ENCODE measurements at places on chromosomes 3 and 15.

DNA sequence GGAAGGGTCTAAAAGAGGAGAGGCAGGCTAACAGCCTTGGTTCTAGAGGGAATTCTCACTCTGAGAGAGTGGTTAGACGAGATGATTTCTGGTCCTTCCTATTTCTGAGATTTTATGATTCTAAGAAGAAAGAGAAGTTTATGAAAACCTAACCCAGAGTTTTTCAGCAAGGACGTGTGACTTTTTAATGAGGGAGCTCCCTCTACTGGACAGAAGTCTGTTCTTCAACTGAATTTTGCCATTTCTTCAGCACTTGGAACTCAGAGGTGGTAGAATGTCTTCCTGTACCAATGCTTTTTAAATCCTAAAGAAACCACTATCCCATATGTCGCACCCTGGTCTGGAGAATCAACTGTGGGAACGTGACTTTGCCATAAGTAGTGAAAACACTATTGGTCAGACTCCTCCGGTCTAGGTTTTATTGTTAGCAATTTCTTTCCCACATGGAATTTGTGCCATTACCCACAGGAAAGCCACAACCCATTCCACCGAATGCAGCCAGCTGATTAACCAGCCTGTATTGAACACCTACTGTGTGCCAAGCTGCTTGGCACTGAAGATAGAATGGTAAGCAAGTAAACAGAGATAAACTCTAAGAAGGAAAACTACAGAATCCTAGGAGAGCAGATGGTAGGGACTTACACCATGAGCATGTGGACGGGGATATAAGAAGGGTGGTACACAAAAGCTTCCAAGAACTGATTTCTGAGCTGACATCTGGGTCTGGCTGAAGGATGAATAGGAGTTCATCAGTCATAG lies 199.5 kb upstream of the LMCD1 start:
- DNase-seq: no peak

GRCh38 chr3:141853629-141854168 lies 22.7 kb upstream of the ATP1B3 start:
- no peak for DNase-seq

GRCh38 chr3:49058011-49058410 lies 28.8 kb upstream of the IMPDH2 start:
- no peak for DNase-seq

- DNase-seq: no peak
These were observed 1017.4 kb downstream of the SQOR start for GRCh38 chr15:46652266-46652665.

DNA sequence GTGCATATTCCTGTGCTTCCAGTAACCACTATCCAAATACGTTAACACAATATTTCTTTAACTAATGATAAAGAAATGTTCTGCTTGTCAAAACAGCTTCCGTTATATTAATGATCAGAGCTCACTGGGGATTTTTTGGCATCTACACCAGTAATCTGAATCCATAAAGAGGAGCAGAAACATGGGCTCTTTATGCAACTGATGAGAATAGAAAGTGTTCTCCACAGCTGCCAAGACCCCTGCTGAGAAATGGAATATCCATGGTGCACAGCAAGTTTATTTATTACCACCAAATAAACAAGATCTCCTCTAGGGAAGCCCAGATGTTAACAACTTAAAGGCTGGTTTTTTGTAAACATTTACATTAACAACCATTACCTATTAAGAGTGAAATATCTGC lies 54.5 kb downstream of the ALDH1A2 start:
- no peak for DNase-seq

Measured in activated naive CD4-positive, alpha-beta T cell (primary cell).